Upper lobe of right lung (tissue), 1 donor: ENCODE measurements at places on chromosomes 1 and 21. TPM values are rescaled to one million over a fixed set of nuclear protein-coding genes. Genes with fewer than 3 reads are reported as not detected.

TNFRSF9 gene
- total RNA-seq, result 0.49 TPM

RHEX gene
- 17.3 TPM for total RNA-seq

HORMAD1 gene
- 1.2 TPM for total RNA-seq

CELA2B gene
- not detected for total RNA-seq

- DNase-seq, result no peak
- H3K27ac ChIP-seq, result no peak overlapping the region
- H3K27me3 ChIP-seq, result no peaks in the 10 kb centered on the region
- no peaks in the 10 kb centered on the region for H3K36me3 ChIP-seq
- no peaks in the 10 kb centered on the region for H3K4me1 ChIP-seq
Measured at GRCh38 chr21:25485914-25486313, 121.4 kb downstream of the MRPL39 start.
